Stimulated activated CD8-positive, alpha-beta memory T cell treated with anti-CD3 and anti-CD28 coated beads, Interleukin-4, amount 100 ng/mL, for 24 hours (primary cell): ENCODE measurements at places on chromosomes 16 and 17.

- DNase-seq, result no peak
Observed at GRCh38 chr16:72469932-72470331, 298.0 kb upstream of the PMFBP1 start.

DNA sequence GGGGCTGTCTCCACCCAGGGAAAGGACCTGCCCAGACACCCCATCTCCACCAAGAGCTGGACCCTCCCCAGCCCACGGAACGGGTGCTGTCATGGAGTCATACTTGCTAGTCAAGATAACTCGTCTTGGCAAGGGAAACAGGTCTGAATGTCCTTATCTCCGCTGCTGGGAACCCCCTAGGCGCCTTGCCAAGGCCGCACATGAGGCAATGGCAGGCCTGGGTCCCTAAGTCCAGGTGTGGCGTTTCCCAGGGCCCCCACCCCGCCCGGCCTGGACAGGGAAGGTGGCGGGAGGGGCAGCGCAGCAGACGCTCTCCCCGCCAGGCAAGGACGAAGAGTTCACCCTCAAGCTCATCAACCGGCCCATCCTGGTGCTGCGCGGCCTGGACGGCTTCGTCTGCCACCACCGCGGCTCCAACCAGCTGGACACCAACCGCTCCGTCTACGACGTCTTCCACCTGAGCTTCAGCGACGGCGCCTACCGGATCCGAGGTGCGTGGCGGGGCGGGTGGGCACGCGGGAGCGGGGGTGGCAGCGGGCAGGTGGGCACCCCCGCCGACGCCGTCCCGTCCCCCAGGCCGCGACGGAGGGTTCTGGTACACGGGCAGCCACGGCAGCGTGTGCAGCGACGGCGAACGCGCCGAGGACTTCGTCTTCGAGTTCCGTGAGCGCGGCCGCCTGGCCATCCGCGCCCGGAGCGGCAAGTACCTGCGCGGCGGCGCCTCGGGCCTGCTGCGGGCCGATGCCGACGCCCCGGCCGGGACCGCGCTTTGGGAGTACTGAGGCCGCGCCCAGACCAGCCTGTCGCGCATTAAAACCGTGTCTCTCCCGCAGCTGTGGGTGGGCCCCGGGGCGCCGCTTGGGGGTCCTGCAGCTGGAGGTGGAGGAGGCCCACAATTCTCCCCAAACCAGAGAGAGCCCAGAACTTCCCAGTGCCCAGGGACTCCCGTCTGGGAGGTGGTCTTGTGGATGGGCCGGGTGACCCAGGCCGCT is 8.4 kb downstream of the FSCN2 start:
- no peak for DNase-seq

GRCh38 chr16:84704253-84704652 is 4.5 kb downstream of the USP10 start:
- DNase-seq, result no peak

DNA sequence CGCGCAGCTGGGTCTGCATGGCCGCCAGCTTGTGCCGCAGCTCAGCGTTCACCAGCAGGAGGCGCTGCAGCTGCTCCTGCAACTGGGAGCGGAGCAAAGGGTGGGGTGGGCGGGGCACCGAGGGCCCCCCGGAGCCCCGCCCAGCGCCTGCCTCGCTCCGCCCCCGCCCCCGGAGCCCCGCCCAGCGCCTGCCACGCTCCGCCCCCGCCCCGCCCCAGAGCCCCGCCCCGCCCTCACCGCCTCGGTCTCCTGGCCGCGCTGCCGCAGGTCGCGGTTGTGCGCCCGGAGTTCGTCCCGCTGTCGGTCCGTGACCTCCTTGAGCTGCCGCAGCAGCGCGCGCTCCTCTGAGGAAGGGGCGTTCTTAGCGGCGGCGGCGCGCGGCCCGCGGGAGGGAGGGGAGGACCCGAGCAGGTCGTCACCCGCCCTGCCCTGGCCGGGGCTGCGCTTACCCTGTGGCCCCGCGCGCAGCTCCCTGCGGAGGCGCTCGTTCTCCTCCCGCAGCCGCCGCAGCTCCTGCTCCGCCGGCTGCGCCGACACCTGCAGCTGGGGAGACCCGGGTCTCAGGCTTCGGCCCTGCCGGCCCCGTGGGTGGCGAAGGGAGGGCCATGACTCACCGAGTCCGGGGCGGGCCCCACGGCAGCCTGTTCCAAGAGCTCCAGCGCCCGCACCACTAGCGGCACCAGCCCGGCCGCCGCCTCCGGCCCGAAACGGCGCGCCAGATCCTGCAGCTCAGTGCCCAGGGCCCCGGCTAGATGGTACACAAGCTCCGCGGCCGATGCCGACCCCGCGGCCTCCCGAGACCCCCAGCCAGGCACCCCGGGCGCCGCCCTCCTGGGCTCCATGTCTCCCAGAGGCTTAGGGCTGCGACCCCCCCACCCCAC is 463 bp downstream of the RILP start:
- peak; percentile 87 for DNase-seq

- no peak for DNase-seq
Observed at GRCh38 chr17:65271296-65271695, 134.1 kb downstream of the RGS9 start.

- no peak for DNase-seq
Observed at GRCh38 chr17:7098802-7099459, 15.7 kb downstream of the ASGR2 start.

GRCh38 chr16:67393111-67393787 is at the start of gene TPPP3:
Gene TPPP3 (minus strand): TSS chr16:67393498. CDS start chr16:67391111, 2,387 bp downstream.
- peak; percentile 19 for DNase-seq

DNA sequence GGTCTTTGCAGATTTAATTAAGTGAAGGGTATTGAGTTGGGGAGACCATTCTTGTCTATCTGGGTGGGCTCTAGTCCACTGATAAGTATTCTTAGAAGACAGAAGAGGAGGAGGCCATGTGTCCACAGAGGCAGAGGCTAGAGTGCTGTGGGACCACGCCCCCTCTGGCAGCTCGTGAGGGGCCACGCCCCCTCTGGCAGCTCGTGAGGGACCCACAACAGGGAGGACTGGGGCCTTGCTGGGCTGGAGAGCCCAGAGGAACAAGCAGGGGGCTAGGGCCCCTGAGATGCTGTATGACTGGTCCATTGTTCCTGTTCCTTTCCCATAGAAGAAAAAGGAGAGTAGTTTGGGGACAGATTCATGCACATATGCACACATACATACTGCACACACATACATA is 106.8 kb downstream of the METRNL start:
- no peak for DNase-seq

GRCh38 chr16:84085773-84086172 is 31.0 kb downstream of the MBTPS1 start:
- DNase-seq, result no peak

GRCh38 chr16:86259499-86259898 is 250.8 kb upstream of the FOXF1 start:
- DNase-seq, result no peak

GRCh38 chr17:48499248-48499647 is 31.6 kb downstream of the HOXB1 start:
- no peak for DNase-seq

- peak; percentile 40 for DNase-seq
Observed at GRCh38 chr17:74176546-74177001, 26.9 kb upstream of the RPL38 start.
